ENCODE measurements at places on chromosomes 2 and 18.

DNA sequence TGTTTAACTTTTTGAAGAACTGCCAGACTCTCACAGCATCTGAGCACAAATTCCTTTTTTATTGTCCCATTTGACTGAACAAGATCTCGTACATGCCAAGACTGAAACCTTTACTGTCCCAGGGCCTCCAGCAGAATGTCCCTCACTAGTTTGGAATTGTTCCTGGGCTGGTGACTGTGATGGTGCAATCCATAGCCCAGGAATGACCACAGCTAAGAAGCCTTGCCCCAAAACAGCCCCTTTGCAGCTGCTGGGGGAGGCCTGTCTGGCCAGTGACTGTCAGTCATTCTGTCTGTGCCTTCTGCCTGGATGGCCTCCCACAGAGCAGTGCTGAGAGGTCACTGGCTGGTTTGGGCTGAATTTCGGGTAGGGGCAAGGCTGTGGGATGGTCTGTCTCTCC is 184.5 kb upstream of the MSH6 start:
- no peak for DNase-seq

DNA sequence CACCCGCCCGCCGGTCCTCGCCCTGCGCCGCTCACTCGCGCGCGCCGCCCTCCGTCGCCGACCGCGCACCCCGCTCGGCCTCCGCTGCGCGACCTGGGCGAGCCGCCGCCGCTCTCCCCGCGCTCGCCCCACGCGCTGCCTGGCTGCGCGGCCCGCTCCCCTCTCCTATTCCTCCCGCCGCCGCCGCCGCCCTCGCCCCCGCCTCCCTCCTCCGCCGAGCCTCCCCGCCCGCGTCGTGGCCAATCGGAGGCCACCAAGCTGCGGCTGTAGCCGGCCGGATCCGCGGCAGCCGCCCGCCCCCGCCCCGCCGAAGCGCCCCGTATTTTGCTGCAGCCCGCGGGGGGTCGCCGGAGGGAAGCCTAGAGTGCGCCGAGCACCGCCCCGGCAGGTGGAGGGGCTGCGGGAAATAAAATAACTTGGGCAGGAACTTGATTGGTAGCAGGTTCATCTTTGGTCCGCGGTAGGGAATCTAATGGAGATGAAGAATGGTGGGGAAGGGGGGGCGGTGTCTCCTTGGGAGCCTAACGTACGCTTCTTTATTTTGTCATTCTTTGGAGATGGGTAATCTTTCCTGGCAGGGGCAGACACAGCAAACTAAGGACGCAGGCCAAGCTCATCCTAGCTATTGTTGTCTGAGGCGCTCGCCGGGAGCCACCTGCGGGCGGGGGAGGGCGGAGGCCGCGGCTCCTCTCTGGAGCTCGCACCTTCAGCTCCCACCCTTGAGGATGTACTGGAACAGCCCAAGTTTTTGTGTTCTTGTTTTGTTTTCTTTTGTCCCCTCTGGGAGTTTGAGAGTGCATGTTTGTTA is 1.1 kb upstream of the CDH2 start:
- DNase-seq = peak; percentile 76

- DNase-seq = no peak
Measured at GRCh38 chr18:5197461-5197860, 404 bp upstream of the AKAIN1 start.

GRCh38 chr2:134217924-134218323 is 35.9 kb upstream of the MGAT5 start:
- DNase-seq = no peak

DNA sequence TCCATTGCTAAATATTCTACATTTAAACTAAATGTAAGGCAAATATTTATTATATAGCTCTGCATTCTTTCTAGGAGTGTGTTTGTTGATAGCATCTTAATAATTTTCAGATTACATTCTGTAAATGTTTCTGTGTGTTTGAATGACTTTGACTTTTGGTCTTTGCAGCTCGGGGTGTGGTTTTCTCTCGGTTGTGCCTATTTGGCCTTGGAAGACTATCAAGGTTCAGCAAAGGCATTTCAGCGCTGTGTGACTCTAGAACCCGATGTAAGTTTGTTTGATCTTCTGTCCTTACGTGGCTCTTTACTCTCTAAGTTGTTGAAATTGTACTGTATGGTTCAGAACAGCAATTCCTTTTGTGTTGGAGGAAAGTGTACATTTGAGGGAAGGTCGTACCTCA is 149.9 kb downstream of the TTC27 start:
- no peak for DNase-seq

DNA sequence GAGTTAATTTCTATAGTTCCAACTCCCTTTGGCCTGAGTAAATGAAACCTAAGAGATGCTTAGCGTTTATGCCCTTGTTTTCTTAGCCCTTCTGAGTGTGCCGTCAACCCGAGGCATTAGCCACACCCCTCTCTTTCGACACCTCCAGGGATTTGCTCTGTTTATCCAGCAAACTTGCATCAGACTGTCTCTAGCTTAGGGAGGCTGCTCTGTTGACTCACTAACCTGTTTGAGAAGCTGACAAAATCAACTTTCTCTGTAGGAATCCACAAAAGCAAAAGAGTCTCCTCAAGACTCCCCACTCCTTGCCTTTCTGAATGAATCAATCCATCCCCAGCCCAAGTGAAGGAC is 317.6 kb downstream of the TNS1 start:
- peak; percentile 74 for DNase-seq

GRCh38 chr2:127164761-127165538 is 55.1 kb downstream of the CYP27C1 start:
- no peak for DNase-seq

GRCh38 chr2:241609859-241610793 is 26.8 kb downstream of the THAP4 start:
- peak; percentile 96 for DNase-seq

- DNase-seq = no peak
Measured at GRCh38 chr2:12465631-12466135, 251.1 kb upstream of the TRIB2 start.

DNA sequence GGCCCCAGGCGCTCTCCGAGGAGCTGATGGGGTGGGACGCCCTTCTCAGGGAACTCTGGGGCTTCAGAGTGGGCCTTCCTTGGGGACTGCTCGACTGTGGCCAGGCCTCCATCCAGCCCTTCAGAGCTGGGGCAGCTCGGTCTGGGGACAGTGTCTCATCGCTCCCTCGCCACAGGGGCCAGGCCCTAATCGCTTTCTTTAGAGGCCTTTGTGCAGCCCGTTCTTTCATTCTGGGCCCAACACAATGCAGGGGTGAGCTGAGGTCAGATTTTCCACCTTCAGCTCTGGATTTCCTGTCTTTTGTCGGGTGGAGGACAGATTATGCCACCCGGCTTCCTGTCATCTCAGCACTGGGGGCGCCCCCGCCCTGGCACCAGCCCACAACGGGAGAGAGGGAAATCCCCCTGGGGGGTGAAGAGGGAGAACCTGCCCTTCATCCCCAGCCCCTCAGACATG is 25.2 kb downstream of the MYCN start:
- no peak for DNase-seq

DNA sequence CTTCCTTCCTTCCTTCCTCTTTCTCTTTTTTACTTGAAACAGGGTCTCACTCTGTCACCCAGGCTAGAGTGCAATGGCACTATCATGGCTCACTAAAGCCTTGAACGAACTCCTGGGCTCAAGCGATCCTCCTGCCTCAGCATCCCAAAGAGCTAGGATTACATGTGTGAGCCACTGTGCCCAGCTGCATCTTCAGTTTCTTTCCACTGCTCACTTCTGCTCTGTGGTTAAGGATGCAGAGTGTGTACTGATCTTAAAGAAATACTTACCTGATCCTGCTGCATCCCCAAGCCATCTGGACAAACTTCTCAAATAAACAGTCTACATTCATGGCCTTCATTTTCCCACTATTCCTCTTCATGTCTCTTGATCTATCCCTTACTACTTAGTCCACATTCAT is 13.0 kb downstream of the DPP4 start:
- no peak for DNase-seq

GRCh38 chr2:120662046-120662445 is 73.6 kb upstream of the GLI2 start:
- no peak for DNase-seq

- no peak for DNase-seq
Measured at GRCh38 chr2:216491793-216492596, 6.6 kb upstream of the RPL37A start.

- no peak for DNase-seq
Measured at GRCh38 chr2:99707592-99707991, 217.8 kb upstream of the REV1 start.

- no peak for DNase-seq
Measured at GRCh38 chr2:14313341-14313740, 319.2 kb upstream of the LRATD1 start.

- no peak for DNase-seq
Measured at GRCh38 chr2:9617749-9618148, 13.0 kb downstream of the YWHAQ start.
